ENCODE measurements at places on chromosomes 1 and 21.

DNA sequence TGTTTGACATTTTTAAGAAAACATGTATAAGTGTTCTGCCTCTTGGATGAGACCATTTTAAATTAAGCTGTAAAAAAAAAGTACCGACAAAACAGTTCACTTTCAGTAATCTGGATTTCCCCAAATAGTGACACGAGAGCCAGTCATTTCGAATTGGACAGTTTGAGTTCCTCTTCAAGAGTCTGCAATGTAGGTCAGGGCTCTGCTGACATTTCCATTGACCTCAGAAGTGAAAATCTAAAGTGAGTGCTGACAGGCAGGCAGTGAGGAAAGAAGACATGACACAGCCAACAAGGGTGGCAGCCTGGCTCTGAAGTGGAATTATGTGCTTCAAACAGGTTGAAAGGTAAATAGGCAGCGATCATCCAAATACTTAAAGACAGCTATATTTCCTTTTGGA is at the start of gene IL23R:
IL23R (plus strand) TSS at position 259 of the 400 bp plus-strand sequence. CDS start 1,667 bp downstream, outside the sequence.
- no peak for DNase-seq

DNA sequence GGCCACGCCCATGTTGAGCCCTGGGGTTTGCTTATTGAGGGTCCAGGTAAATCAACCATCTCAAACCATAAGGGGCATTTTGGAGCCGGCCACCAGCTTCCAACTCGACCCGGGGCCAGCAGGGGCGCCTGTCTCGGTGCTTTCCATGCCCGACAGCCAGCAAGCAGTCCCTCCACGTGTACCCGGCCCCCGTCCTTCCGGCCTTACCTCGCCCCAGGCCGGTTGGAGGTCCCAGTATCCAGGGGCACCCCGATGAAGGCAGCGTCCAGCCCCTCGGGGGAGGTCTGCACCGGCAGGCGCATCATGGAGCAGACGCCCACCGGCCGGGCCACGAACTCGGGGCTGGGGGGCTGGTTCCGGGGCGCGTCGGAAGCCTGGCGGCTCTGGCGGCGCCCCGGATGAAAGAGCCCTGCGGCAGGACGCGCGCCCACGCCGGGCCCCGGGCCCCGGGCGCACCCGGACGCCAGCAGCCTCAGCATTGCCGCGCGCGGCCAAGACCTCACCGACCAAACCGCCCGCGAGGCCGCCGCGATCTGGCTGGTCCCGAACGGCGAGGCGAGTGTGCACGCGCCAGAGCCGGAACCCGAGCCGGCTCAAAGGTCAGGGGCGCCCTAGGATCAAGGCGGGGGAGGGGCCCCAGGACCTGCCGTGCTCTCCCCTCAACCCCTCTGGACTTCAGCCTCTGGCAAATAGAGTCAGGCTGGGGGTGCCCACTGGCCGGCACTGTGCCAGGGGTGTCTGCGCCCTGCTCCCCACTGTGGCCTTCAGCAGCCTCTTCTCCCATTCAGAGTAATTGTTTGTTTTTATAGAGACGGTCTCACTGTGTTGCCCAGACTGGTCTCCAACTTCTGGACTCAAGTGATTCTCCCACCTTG is at the start of gene AGMAT:
AGMAT (minus strand) TSS at position 563 of the 875 bp plus-strand sequence; CDS start at position 479, 84 bp downstream.
- peak; percentile 73 for DNase-seq

DNA sequence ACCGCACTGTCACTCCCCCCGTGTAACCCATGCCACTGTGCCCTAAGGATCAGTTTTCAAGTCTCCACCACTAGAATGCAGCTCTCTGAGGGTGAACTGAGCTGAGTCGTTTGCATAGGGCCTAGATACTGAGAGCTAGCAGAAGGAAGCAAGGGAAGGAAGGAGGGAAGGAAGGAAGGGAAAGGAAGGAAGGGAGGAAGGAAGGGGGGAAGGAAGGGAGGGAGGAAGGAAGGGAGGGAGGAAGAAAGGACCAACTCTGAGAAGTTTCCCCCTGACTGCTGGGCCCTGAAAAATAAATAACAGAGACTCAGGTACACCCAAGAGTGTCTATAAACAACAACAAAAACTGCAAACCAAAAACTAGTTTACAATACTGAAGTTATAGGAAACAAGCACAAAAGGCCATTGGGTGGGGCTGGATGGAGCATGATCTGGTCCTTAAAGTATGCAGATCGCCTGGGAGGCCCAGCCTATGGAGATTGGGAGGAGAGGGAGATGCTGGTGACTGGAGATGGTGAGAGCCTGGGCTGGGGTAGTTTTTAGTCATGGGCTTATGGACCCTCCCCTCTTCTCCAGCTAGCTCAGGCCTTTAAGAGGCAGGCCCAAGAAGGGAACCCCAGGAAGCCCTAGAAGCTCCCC is 1.7 kb upstream of the MRPS15 start:
- no peak for DNase-seq

DNA sequence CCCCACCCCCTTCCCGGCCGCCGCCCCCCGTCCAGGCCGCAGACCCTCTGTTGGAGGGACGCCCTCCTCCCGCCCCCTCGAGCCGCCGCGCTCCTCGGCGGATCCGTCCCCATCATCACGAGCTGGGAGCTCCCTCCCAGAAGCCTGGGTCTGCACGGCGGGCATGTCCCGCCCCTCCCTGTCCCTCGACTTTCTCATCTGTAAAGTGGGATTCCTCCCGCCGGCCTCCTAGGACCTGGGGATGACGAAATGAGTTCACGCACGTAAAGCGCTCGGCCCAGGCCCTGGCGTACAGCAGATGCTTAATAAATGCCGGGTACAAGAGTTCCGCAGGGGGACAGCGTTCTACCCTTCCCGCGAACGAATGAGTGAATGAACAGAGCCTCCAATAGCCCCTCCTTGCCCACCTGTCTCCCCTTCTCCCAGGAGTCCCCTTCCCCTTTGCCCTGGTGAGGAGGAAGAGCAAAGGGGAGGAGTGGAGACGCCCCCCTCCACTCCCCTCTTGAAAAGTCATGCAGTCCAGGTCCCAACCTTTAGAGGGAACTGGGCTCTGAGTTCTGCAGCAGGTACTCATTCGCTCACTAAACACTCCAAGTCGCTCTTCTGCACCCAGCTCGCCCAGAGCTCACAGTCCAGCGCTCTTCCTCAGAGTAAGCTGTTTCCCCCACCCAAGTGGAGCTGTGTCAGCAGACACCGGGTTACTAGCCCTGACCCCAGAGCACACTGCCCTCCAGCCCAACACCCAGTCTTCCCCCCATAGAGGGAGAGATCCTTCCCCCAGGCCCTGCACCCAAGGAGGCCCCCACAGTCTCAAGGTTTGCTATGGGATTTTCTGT is 16.8 kb downstream of the RAP1GAP start:
- peak; percentile 30 for DNase-seq

GRCh38 chr1:6010554-6010953 is 18.3 kb upstream of the NPHP4 start:
- DNase-seq, result no peak

- DNase-seq, result no peak
Observed at GRCh38 chr1:111045033-111045722, 81.5 kb upstream of the LRIF1 start.

DNA sequence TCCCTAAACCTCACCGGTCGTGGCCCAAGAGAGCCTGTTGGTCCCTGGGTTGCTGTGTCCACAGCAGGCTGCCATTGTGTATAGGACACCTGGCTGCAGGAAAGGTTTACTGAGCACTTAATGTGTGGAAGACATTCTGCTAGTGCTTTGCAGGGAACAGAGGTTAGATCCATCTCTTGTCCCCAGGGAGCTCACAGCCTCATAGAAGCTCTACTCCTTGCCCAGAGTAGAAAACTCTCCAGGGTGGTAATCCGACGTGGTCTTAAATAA is 16.9 kb upstream of the ALPL start:
- DNase-seq, result no peak

DNA sequence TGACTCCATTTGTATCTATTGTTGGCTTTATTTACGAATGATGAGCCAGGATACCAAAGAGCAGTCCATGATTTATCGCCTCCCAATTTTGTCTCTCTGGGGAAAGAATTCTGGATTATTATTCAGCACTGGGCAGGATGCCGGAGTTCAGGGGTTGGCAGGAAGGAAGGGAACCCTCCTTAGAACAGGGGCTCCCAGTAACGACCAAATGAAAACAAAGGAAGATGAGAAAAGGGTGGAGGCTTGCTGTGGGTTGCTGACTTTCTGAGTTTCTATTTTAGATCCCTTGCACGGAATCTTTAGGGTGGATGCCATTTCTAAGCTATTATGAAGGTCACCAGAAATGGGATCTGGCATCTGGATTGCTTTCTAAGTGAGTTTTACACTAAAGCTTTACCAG is 231.2 kb upstream of the LYPLAL1 start:
- DNase-seq, result no peak

- DNase-seq, result no peak
Observed at GRCh38 chr1:205972081-205972480, 28.8 kb upstream of the SLC26A9 start.

GRCh38 chr1:237864338-237865244 is 26.1 kb downstream of the ZP4 start:
- peak; percentile 83 for DNase-seq

DNA sequence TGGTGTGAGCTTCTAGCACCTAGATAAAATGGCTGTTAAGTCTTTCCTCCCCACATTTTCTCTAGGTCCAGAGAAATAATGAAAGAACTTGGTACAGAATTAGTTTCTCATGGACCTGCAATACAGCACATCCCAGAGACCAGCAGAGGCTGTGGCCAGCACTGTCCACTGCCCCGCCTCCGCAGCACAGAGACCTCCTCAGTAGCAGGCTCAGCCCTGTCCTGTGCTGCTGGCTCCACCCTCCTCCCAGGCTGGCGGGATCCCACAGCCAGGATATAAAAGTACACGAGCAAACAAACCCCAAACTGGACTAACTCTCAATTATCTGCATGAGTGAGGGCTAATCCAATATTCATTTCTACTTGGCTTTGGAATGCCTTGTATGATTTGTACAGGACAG is 401.5 kb downstream of the RPS6KC1 start:
- peak; percentile 16 for DNase-seq

- DNase-seq, result no peak
Observed at GRCh38 chr1:62435231-62436038, 1.4 kb upstream of the USP1 start.

DNA sequence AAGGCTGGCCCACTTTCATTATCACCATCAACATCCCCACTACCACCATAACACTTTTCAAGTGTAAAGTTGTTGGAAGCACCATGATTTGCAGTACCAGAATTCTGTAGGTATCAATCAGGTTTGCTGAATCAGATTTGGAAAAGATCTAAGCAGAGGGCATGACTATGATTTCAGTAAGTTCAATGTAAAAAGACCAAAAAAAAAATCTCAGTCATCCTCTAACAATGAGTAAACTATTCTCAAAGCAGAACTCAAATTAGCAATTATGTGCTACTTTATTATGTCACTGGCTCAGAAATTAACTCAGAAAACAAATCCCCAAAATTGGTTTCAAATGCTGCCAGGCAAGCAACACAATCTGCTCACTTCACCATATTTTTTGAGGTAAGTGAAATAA is 187.8 kb upstream of the HP1BP3 start:
- DNase-seq, result no peak

DNA sequence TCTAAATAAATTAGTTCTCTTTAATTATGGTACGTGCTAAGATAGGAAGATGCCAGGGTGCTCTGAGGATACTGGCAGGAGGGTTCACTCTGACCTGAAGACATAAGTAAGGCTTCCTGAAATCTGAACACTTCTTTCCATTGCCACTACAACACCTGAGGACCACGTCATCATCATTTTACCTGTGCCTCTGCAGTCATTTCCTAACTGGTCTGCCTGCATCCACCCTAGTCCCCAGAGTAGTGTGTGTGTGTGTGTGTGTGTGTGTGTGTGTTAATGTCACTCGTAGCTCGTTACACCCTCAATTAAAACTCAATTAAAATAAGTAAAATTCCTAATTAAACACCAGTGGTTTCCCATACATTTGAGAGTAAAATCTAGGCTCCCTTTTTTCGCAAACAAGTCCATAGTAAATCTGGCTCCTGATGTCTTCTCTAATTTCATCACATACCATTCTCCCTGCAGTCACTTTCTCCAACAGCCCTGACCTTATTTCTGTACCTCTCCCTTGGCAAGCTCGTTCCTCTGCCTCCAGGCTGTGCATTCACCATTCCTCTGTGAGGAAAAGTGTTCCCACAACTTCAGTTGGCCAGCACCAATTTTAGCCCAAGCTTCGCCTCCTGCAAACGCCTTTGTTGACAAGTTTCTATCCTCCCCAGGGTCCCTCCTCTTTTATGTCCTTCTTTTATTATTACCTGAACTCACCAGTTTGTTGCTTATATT is 8.7 kb downstream of the IL12RB2 start:
- DNase-seq, result no peak

DNA sequence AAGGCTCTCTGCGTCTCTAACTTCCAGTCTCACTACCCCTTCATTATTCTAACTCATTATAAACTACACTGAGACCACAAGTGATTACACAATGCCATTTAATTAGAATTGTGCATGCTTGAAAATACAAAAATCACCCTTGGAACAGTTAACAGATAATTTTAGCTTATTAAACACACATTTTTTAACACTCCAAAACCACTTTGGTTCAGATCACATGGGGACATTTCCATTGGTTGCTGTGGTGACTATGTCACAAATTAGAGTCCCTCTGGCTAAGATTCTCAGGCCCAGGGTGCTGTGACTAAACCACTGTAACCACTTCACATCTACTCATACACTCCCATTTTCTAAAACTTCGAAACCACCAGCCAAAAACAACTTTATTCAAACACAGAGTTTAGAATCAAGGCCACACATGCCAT is 43.0 kb downstream of the JAK1 start:
- DNase-seq, result no peak

DNA sequence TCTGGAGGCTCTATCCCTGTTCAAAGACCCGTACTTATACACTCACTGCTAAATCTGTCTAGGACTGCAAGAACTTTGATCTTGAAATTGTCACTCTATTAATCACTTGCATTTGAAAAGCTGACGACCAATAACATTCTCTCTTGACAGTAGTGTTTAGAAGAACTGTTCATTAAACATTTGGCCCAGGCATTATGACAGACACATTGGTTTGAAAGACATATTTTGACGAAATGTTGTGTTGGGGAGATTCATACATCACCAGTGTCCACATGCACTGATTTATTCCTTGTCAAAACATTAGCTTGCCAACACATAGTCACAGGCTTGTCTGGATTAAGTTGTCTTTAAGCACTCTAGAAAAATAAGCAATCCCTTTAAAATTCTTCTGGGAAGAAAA is 951.3 kb downstream of the ADGRL2 start:
- no peak for DNase-seq

DNA sequence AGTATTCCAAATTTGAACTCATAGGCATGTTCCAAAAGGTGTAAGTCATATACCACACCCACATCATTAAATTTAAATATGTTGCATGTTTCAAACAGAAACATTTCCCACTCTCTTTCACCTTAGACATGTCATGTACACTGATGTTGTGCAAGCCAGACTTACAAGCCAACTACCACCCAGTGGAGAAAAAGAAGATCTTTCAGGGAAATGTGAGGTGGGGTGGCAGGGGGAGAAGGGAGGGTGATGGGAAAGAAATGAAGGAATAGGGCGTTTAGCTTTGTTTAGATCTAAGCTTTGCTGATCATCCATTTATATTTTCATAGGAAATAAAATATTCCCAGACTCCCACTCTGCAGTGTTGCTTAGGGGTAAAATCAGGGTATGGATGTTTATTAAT is 1.6 kb downstream of the NEGR1 start:
- no peak for DNase-seq

GRCh38 chr1:109531826-109532364 is 7.8 kb upstream of the GPR61 start:
- DNase-seq, result no peak

- DNase-seq, result no peak
Observed at GRCh38 chr1:62676611-62677356, 11.4 kb downstream of the DOCK7 start.

GRCh38 chr21:37244501-37245095 is 22.5 kb downstream of the VPS26C start:
- no peak for DNase-seq

- DNase-seq, result no peak
Observed at GRCh38 chr1:213550804-213551203, 437.0 kb upstream of the PROX1 start.

- DNase-seq, result no peak
Observed at GRCh38 chr21:45916011-45916840, 65.3 kb upstream of the COL6A1 start.
